ENCODE measurements at places on chromosomes 13 and 19.

DNA sequence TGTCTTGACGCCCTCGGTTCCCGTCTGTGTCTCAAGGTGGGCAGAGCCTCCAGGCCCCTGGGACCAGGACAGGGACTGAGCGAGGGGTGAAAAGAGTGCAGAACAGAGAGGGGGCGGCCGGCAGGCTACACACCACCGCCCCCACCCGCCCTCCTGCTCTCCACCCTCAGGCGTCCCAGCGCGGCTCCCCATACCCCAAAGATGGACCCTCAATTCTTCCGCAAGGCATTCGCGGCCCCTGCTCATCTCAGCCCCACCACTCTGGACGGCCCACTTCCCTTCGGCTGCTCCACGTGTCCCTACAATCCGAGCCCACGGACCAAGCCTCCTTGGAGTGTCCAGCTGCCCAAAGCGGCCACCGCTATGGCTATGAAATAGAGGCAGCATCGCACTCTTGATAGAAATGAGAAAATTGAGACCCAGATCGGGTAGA, 1.8 kb downstream of the KLF16 start:
- DNase-seq: no peak

- no peak for DNase-seq
Measured at GRCh38 chr13:107824635-107825034, 390.7 kb downstream of the LIG4 start.

DNA sequence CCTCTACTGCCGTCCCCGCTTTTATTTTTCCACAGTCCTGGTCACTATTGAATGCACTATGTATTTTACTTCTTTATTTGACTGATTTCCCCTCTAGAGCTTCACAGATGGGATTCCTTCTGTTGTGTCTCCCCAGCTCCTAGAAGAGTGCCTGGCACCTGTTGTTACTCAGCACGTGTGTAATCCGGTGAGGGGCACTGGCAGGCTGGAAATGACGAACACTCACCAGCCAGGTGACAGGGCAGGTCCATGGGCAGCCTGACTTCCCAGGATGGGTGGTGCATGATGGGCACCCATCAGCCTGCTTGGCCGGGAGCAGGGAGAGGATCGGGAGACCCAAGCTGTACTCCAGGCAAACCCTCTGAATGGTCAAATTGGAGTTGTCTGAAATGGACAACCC, 67.2 kb downstream of the CEBPG start:
- no peak for DNase-seq

- DNase-seq: no peak
Measured at GRCh38 chr19:46160233-46160775, 12.3 kb downstream of the IGFL2 start.

DNA sequence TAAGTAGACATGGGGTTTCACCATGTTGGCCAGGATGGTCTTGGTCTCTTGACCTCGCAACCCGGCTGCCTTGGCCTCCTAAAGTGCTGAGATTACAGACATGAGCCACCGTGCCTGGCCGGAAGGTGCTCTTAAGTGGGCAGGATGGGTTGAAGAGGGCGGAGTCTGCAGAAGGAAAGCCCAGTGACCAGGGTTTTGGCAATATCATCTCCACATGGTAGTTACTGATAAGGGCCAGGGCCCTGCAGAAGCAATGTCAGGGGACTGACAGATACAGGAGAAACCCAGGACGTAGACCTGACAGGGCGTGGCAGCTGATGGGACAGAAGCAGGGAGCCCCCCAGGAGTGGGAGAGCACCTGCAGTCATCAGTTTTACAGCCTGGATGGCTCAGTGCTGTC, 45.7 kb upstream of the RNF113B start:
- no peak for DNase-seq
